ENCODE measurements at places on chromosomes 12 and 14. TPM values are rescaled to one million over a fixed set of nuclear protein-coding genes. Genes with fewer than 3 reads are reported as not detected.

Gene SLC10A1
- total RNA-seq: not detected

Gene TMEM119
- total RNA-seq: not detected

DNA sequence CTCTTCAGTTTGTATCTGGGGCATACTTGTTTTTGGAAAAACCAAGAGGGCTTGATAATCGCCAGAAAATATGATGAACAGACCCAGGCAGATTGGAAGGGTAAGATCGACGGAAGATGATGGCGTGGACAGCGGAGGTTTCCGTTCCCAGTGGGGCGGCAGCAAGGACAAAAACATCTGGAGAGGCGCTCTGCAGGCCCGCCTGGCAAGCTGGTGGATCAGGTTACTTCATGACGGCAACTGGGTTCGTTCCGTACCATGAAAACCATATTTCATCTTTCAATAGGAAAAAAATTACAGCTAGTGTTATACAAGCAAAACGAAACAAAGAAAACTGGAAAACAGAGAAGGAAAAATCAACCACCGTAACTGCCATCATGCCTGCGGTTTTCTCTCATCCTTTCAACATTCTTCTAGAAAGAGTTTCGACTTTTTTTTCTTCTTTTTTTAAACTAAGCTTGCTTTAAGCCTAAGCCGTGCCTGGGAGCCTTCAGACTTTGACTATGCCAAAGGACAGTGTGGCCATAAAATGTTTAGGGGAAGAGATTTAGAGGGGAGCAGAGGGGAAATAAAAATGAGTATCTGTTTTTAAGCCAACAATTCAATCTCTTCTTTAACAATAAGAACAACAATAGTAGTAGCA is 210.5 kb downstream of the FOXN3 start:
- H3K27ac ChIP-seq: no peak overlapping the region
- H3K36me3 ChIP-seq: no peaks in the 10 kb centered on the region
- H3K4me1 ChIP-seq: no peaks in the 10 kb centered on the region
- H3K27me3 ChIP-seq: no peaks in the 10 kb centered on the region
- DNase-seq: no peak

DNA sequence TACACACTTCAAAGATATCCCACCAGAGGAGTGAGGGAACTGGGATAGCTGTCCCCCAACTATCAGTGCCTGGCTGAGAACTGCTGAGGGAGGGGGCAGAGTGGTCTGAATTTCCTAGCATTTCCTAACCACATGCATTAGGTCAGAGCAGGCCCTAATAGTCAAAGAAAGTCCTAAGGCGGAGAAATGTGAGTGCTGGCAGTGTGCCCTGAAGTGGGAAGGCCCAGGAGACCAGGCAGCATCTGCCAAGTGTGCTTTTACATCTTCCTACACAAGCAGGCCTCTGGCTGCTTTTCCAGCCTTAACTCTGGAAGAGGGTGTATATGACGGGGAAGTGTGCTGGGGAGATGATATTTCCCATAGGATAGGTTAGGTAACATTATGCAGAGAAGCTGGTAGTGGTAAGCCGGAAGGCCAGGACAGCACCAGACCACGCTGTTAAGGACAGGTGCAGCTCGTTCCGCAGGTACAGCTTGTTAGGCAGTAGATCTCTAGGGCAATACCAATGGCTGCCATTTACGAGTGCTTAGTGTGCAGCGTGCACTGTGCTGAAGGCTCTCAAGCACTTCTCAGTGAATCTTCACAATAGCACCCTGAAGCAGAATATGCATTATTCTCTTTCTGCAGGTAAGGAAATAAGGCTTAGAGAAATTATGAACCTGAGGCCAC is 9.1 kb upstream of the CCDC198 start:
- DNase-seq: peak; percentile 53
- H3K4me3 ChIP-seq: no peak overlapping the region
- H3K27me3 ChIP-seq: no peaks in the 10 kb centered on the region
- H3K4me1 ChIP-seq: peaks cover 4% of the 10 kb centered on the region
- H3K27ac ChIP-seq: no peak overlapping the region

GRCh38 chr14:77046721-77047120 is 18.2 kb upstream of the IRF2BPL start:
- no peak overlapping the region for H3K4me3 ChIP-seq
- no peak overlapping the region for H3K27ac ChIP-seq
- no peaks in the 10 kb centered on the region for H3K36me3 ChIP-seq
- peaks cover 40% of the 10 kb centered on the region for H3K4me1 ChIP-seq

DNA sequence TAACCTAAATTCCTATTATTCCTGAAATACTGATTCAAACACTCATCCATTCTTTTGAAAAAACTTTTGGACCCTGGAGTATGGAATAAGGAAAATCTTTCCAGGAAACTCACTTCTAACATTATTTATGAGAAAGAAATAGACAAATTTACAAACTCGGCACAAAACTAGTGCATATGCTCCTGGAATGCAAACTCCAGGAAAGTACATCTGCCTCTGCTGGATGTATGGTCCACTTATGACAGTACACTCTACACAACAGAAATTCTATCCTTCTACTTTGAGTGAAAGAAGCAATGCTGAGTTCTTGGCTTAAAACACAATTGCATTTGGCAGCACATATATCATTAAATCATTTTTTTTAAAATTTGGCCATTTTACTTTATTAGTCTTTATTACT is 700.5 kb upstream of the STXBP6 start:
- no peak overlapping the region for H3K4me3 ChIP-seq
- no peak for DNase-seq
- no peak overlapping the region for H3K27ac ChIP-seq
- no peaks in the 10 kb centered on the region for H3K36me3 ChIP-seq
- no peaks in the 10 kb centered on the region for H3K27me3 ChIP-seq
- H3K4me1 ChIP-seq: no peaks in the 10 kb centered on the region

DNA sequence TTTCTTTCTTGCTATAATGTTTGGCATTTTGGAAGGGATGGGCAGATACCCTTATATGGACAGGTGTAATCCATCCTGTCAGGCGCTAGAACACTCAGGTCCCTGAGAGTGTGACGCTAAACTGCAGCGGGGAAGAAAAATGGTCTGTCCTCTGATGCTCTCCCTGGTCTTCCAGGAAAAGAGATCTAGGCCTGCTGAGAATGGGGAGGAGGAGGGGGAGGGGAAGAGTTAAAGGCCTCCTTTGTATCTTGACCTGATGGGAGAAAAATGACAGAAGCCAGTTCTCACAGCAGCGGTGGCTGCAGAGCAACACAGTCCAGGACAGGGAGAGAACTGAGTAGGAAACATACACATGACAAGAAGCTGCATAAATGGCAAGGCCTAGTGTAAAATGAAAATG is 61.1 kb downstream of the RPS6KA5 start:
- no peaks in the 10 kb centered on the region for H3K36me3 ChIP-seq
- no peaks in the 10 kb centered on the region for H3K27me3 ChIP-seq
- no peaks in the 10 kb centered on the region for H3K4me1 ChIP-seq
- no peak overlapping the region for H3K4me3 ChIP-seq
- H3K27ac ChIP-seq: no peak overlapping the region
- DNase-seq: no peak

DNA sequence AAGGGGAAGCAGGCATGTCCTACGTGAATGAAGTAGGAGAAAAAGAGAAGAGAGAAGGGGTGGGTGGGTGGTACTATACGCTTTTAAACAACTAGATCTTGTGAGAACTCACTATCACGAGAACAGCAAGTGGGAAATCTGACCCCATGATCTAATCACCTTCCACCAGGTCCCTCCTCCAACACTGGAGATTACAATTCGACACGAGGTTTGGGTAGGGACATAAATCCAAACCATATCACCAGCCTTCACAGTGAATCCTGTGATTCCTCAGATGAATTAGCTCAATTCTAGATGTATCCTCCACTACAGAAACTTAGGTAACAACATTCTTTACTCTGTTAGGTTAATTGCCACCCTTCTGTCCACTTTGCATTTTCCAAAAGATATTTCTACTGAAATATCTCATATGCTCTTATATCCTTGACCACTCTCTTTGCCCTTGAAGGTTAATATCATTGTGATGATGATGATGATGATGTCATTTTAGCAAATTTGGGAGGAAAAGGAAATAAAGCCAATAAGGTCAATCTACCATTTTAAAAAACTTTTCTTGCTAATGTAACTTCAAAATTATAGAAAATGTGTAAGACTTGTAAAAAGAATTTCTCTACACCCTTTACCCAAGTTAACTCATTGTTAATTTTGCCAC is 23.2 kb upstream of the CCNT1 start:
- H3K36me3 ChIP-seq: no peaks in the 10 kb centered on the region
- no peaks in the 10 kb centered on the region for H3K4me1 ChIP-seq
- H3K27ac ChIP-seq: no peak overlapping the region
- no peak for DNase-seq
- H3K27me3 ChIP-seq: peaks cover 10% of the 10 kb centered on the region

GRCh38 chr12:76220980-76221379 is 127.2 kb downstream of the BBS10 start:
- no peak overlapping the region for H3K27ac ChIP-seq
- H3K27me3 ChIP-seq: no peaks in the 10 kb centered on the region
- H3K36me3 ChIP-seq: no peaks in the 10 kb centered on the region
- no peaks in the 10 kb centered on the region for H3K4me1 ChIP-seq
- DNase-seq: no peak

DNA sequence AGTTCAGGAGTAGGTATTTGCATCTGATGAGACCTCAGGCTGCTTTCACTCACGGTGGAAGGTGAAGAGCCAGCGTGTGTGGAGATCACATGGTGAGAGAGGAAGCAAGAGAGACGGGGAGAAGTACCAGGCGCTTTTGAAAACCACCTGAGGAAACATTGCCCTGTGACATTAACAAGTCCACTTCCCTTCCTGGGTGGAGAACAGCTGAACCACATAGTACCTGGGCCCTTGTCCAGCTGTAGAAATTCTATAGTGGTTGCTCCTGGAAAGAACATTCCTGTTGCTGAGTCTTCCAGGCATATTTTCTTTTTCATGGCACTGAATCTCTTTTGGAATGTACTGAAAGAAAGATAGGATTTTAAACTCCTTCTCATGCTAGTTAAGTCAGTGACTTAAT is 87.3 kb upstream of the RIN3 start:
- H3K4me1 ChIP-seq: no peaks in the 10 kb centered on the region
- no peaks in the 10 kb centered on the region for H3K36me3 ChIP-seq
- H3K27ac ChIP-seq: no peak overlapping the region
- DNase-seq: no peak

Data from A673 (cell line).